ENCODE measurements at places on chromosomes 12 and 14. TPM values are rescaled to one million over a fixed set of nuclear protein-coding genes. Genes with fewer than 3 reads are reported as not detected.
A peak's percentile ranks its signal among the peaks of the same experiment; 100 is the strongest.

GRCh38 chr12:4432878-4433744 is 12.5 kb downstream of the FGF6 start:
- no peak for DNase-seq

- no peak for DNase-seq
These were observed 378.7 kb downstream of the PRKD1 start for GRCh38 chr14:29548948-29549370.

Gene TOMM20L
- 0.78 TPM for total RNA-seq

DNA sequence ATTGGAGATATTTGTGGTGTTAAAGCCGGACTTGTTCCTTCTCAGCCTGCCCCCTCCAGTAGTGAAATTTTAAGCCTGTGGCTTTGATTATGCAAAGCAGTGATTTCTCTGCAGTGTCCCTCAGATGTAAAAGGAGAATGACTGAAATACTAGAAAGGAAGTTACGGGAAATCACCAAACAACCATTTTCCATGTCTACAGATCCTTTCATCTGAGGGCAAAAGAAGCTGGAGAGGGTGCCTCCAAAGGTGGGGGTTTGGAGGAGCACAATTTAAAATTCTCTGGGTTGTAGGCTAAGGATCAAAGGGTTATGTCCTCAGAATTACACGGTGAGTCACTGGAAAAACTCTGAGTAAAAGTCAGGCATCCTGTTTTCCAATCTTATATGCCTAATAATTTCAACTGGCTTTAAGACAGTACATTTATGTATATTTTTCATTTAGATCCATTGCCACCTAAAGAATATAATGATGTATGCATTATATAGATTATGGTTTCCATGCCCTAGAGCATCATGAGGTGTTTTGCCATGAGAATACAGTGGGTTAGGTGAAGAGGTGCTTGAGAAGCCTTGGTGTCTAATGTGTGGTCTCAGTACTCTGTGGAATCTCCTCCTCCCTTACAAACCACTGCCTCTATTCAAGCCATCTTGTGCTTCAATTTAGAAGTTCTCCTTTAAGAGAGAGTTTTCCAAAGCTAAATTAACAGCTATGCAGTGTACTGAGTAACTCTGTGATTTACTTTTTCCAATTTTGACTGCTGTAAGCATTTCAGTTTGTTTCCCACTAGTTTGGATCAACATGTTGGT is 362.1 kb downstream of the RAD51B start:
- no peak for DNase-seq

DNA sequence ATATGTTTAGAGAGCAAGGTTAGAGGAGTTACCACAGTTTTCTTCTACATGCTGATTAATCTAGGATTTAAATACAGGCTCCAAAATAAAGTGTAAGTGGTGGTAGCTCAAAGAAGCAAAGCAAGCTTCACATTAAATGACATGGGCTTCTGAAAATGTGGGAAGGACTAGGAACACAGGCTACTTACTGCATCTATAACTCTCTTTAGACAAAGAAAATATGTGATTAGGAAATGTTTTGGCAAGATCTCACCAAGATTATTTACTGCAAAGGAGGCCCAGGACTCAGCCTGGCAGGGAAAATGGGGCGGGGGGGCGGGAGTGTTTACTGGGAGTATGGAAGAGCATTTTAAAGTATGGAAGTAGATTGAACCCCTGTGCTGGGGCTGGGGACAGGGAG is 39.4 kb downstream of the ETV6 start:
- no peak for DNase-seq

Gene RNASE3
- total RNA-seq = not detected

Gene OTX2
- total RNA-seq = not detected

Gene LTBP2
- total RNA-seq = 60.0 TPM

Gene ADAM21
- 0.20 TPM for total RNA-seq

- no peak for DNase-seq
These were observed 64.4 kb downstream of the FOS start for GRCh38 chr14:75342762-75343599.

- DNase-seq = no peak
These were observed 39.6 kb downstream of the IQSEC3 start for GRCh38 chr12:106118-106591.

DNA sequence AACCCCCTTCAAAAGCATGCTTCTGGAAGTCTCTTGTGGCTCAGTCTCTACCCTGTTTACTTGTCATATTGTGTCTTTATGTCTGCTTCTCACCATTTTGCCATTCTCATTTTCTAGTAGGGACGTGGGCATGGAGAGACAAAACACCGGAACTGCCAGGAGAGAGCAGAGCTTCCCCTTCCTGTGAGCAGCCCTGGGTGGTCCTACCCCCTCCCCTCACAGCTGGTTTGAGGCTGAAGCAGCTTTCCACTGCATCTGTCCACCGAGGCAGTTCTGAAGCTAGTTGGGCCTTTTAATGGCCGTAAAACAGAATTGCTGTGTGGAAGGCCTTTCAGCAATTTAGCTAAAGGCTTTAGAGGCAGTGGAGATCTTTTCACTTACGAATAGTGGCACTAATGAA is 77.0 kb downstream of the PELI2 start:
- no peak for DNase-seq

DNA sequence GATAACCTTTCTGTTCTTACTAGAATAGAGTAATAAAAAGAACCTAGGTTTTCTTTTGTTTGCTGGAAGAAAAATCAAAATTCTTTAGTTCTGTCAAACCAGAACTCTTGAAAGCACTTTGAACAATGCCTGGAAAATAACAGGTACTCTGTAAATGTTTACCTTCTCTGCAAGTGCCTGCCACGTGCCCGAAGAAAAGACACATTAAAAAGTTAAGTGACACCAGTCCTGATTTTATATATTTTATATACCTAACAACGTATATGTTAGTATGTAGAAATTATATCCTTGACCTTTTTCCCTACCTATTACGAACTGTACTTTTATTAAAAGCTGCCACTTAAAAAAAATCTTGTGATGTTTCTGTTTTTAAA is 976 bp downstream of the THAP2 start:
- DNase-seq = no peak

DNA sequence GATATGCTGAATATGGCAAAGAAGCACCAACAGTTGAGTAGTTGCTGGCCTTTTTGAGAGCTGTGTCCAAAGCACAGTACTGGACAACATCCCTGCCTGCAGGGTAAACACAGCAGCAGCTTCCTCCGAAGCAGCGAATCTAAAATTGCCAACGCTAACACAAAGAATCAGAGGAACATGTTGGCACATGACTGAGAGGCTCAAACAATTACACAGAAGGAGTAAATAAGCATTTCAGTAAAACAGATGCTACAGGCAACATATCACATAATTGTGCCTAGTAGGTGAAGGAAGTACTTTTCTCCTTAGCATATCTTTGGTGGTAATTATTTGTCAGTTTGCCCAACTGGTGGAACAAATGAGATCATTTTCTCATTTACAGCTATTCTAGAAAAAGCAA is 52.1 kb downstream of the KICS2 start:
- DNase-seq = no peak

GRCh38 chr12:105083551-105084105 is 630 bp downstream of the ALDH1L2 start:
- DNase-seq = peak; percentile 42

Gene RIPK3
- total RNA-seq = 1.0 TPM

DNA sequence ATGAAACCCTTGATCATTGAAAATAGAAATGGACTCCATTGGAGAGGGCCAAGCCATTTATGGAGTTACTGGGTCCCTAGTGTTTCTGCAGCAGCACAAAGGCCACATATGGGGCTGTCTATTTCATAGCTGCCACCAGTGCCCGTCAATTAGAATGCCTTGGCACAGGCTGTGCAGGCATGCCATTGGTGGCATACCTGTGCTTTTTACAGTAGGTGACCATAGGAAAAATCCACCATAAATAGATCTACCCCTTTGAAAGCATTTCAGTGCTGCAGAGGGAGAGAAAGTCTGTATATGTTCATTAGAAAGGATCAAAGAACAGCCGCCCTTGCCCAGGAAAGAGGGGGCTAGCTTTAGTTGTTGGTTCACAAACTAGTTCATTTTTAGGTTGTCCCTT is 13.1 kb downstream of the MYBPC1 start:
- DNase-seq = no peak

DNA sequence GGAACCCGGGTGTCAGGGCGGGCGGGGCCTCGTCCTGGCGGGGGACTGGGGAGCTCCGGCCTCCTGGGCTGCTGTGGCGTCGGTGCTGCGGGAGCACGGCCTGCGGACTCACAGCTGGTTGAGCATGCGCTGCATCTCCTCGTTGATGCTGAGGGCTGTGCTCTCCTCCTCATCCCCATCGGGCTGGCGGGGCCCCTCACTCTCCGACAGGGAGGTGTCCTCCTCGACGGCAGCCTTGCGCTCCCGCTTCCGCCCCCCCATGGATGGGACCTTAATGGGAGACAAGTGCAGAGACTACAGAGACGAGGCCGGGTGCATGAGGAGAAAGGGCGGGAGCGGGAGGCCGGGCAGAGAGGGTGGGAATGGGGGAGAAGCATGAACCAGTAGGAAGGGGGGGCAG is 7.3 kb downstream of the IFFO1 start:
- no peak for DNase-seq

GRCh38 chr12:67784831-67785230 is 136.3 kb downstream of the DYRK2 start:
- DNase-seq = no peak

Gene FGF23
- total RNA-seq = not detected

DNA sequence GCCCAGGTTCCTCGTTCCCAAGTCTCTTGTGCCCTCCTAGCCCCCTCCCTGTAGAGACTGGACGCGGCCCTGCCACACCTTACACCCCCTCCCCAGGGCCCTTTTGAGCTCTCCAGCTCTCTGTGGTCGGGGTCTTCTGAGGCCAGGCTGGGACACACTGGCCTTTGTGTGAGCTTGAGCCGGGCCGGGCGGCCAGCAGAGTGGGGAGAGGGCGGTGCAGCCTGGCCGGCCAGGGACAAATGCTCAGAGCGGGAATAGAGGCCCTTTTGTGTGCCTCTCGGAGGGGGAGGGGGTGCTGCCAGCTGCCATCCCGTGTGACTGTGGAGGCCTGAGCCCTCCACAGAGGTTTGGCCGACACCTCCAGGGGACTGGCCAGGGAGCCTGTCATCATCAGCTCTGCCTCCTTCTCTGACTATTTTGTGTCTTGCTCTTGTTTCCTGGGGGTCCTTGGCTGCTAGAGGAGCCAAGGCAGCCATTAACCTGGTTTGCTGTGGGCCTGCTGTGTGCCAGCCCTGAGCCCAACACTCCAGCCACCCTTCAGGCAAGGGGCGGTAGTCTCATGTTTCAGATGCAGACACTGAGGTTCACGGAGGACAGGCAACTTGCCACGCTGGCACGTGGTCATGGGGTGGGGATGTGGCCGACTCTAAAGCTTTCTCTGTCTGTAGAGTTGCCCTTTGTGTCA is 13.6 kb downstream of the FAM222A start:
- no peak for DNase-seq

Gene PTPRQ
- 0.12 TPM for total RNA-seq

DNA sequence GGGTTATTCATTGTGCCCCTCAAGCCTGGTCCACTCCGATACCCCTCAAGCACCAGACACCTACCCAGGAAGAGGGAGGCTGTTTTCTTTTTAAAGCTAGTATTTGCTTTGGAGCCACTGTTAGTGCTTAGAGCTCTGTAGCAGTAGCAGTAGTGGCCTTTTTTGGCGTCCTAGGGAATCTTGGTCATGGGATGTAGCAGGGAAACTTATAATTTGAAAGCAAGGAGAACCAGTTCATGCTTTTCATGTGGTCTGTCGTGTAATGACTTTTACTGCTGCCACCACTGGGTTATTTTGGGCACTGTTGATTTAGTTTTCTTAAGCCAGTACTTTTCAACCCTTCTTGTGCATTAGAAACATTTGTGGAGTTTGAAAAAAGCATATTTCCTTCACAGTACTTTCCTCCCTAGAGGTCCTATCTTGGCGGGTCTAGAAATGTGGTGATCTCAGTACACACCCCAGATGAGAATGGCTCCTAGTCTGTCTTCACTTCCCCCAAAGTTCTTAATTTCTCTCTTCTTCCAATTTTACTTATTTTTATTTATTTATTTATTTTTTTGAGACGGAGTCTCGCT is 49.7 kb downstream of the MARK3 start:
- no peak for DNase-seq

Gene CCDC197
- total RNA-seq = not detected

DNA sequence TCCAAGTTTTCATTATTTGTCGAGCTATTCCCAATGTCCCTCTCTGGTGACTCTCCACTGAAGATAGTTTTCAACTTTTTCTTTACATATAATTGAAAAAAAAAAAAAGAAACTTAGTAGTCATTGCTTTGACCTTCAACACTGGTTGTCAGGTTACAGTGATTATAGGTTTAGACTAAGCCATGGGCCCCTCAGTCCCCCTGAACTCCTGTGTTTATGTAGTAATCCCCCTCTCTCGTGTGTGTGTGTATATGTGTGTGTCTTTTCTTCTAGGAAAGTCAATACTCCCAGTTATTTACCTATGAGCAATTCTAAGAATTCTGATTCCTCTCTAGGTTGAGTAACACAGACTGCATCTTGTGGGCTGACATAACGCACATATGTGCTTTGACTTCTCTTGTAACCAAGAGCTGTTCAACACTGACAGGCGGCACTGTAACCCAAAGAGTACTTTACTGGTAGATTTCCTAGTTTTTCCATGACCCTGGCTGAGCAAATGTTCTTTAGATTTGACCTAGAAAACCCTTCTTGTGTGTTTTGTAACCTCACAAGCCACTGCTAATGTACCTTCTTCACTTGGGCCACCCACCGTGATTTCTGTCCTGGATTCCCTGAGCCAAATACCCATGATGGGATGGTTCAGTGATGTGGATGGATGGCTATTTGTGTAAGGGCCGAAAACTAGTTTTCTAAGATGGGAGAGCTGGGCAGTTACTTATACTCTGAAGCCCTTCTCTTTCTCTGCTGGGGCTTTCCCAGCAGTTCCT is 15.0 kb upstream of the MANSC4 start:
- DNase-seq = no peak

GRCh38 chr12:68870443-68870842 is 62.5 kb downstream of the MDM2 start:
- DNase-seq = no peak

GRCh38 chr12:83823386-83824045 is 1089.1 kb downstream of the SLC6A15 start:
- no peak for DNase-seq

All from ovary (tissue), 10 donors.